CD4-positive, alpha-beta T cell treated with Interleukin-15 for 4 hours (primary cell): ENCODE measurements at places on chromosomes 5 and 9.

DNA sequence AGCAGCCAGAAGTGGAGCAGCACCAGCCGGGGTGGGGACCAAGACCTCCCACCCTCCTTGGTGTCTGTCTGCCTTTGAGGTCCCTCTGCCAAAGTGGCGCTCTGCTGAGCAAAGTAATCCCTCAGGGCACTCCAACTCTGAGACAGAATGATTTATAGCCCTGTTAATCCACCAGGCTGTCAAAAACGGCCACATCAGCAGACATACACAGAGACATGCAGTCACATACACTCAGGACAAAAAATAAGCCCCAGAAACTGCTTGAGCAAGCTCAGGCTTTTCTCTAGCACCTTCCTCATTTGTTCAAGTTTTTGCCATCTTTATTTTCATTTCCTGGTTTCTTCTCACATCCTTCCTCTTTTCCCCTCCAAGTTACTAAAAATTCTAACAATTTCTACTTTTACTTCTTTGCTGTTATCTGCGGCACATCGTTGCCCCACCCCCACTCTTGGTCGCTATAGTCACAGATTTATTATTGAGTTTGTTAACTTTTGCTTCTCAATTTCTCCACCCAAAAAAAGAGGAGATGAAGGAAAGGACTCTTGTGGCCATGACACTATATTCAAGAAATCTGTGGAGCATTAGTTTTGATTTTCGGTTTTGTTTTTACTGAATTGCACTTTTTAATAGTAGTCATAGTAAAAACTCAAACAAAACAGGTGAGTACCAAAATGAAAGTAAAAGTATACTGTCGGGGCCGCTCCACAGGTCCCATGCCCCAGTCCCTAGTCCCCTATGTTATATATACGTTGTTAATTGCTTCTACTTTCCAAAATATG, 17.4 kb upstream of the ADRB2 start:
- peak; percentile 50 for DNase-seq

- no peak for DNase-seq
Measured at GRCh38 chr5:9529041-9529480, 16.8 kb downstream of the SEMA5A start.

GRCh38 chr5:127367946-127368465, 77.4 kb downstream of the MEGF10 start:
- no peak for DNase-seq

- DNase-seq = no peak
Measured at GRCh38 chr5:174063082-174063756, 17.7 kb downstream of the NSG2 start.

DNA sequence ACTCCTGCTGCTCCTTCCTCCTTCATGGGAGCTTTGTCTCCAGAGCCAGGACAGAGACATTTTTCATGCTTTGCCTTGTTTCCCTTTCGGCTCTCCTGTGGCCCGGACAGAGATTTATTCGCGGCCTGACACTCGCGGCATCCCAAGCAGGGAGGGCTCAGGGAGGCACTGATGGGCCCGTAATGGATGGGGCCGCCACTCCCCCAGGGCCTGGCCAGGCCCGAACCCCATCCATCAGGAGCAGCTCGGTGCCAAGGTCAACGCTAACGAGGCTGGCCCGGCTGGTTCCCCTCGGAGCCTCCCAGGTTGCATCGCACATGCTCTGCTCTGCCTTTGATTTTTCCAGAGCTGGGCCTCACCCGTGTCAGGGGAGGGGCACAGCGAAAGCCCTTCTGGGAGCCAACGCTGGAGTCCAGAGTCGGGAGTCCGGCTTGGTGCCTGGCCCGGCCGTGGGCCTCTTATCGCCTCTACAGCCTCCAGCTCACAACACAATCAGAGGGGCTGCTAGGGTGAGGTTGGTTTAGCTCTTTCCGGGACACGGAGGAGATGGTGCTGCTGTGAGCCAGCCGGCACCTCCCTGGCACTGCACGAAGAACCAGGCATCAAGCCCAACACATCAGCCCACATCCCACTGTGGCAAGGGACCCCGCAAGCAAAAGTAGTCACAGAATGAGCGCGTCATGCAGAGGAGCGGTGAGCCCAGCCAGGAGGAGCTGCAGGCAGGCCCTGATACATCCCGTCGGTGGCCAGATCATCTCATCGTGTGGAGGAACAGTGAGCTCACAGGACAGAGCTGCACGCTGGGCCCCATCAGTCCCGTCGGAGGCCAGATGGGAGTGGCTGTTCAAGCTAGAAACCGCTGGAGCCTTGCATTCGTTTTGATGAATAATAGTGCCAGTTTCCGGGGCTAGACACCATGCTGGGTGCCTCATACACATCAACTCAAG, 72.2 kb upstream of the BARHL1 start:
- DNase-seq = no peak

DNA sequence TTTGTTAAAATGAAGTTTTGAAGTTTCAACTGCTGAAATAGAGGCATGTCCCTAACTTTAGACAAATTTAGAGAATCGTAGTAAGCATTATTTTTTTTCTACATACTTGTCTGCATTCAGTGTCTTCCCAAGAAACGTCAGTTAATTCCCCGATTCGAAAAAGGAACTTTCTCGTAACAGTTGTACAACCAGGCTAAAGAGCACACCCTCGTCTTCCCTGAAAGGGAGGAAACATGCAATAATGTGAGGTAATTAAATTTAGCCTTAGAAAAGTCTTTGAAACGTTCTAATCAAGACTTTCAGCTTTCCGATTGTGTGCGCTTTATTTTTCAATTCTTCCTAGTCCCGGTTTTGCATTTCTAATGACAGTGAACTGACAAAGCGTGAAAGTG, 374 bp upstream of the SLC1A3 start:
- DNase-seq = no peak

DNA sequence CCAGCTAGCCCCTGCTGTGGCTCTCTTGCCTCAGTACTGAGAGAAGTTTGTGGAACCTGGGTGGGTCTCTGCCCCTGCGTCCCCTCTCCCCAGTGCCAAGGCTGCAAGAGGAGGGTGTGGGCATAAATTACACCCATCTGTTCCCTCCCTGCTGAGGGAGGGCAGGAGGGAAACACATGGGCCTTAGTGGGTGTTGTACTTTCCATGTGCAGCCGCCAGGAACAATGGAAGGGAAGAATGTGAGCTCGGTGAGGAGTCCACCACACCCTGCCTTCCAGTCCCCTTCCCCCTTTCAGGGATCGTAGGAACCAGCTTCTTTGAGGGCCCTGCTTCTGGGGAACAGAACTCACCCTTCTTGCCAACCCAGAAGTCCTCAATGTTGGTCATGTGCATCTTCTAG, 138.2 kb upstream of the KLF4 start:
- DNase-seq = no peak

GRCh38 chr5:92283521-92283920, 900.4 kb upstream of the ARRDC3 start:
- no peak for DNase-seq

DNA sequence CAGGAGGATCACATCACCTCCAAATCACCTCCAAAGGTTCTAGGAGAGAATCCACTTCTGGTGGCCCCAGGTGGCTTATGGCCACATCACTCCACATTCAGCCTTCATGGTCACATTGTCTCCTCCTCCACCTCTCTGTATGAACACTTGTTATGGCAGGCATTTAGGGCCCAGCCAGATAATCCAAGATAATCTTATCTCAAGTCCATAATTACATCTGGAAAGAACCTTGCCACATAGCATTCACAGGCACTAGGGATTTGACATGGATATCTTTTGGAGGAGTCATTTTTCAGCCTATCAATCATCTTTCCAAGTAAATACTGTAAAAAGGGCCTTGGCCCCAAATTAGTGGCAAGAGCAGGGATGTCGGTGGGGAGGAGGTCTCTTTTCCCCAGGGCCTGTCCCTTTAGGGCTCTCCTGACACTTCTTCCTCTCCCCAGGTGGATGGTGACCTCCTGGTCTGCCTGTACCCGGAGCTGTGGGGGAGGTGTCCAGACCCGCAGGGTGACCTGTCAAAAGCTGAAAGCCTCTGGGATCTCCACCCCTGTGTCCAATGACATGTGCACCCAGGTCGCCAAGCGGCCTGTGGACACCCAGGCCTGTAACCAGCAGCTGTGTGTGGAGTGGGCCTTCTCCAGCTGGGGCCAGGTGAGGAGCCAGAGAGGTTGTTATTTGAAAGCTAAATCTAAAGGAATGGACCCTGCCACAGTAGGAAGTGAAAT, 140.9 kb downstream of the SAXO1 start:
- no peak for DNase-seq

DNA sequence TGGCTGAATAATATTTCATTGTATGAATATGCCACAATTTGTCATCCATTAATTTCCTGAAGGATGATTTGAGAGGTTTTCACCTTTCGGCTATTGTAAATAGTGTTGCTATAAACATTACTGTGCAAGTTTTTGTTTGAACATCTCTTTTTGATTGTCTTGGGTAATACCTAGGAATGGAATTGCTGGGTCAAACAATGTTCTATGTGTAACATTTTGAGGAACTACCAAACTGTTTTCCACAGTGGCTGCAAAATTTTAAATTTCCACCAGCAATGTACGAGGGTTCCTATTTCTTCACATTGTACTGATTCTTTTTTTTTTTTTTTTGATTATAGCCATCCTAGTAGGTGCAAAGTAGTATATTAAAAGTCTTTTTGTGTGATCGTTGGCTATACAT, 63.8 kb upstream of the ANKH start:
- no peak for DNase-seq

GRCh38 chr9:89388084-89388867, 70.0 kb downstream of the SECISBP2 start:
- no peak for DNase-seq

GRCh38 chr5:67393211-67393610, 196.6 kb upstream of the CD180 start:
- DNase-seq = no peak

DNA sequence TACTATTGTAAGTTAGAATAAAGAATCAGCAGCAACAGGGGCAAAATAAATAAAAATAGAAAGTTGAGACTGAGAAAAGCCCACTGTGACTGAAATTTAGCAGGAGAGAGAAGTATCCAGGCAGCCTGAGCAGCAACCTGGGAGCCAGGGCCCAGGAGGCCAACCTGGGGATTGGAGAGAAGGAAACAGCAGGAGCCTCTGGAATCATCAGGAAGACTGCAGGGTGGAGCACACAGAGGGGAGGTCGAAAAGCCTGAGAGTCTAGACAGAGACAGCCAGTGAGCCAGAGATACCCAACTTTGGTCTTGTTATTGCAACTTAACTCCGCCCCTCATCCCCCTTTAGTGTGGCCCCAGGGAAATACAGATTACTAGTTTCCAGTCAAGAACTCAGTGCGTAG, 98.6 kb downstream of the SLC1A3 start:
- no peak for DNase-seq

DNA sequence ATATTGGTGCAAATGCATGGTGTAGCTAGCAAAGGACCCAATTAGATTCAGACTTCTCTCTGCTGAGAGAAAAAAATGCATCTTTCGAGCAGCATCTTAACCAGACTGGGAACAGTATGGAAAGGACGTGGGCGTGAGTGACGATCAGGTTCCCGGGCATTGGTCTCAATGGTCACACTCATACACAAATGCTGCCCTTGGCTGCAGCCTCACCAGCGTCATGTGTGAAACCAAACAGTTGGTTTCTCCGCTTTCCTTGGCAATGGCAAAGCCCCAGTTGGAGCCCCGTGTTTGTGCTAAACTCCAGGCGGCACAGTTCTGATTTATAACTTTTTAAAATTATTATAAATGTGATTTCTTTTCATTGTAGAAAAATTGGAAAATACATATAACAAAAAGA, 237.8 kb downstream of the SEC61B start:
- DNase-seq = no peak

- no peak for DNase-seq
Measured at GRCh38 chr5:72951671-72952468, 4.0 kb upstream of the FCHO2 start.

- no peak for DNase-seq
Measured at GRCh38 chr9:126386088-126386487, 59.5 kb downstream of the MVB12B start.

DNA sequence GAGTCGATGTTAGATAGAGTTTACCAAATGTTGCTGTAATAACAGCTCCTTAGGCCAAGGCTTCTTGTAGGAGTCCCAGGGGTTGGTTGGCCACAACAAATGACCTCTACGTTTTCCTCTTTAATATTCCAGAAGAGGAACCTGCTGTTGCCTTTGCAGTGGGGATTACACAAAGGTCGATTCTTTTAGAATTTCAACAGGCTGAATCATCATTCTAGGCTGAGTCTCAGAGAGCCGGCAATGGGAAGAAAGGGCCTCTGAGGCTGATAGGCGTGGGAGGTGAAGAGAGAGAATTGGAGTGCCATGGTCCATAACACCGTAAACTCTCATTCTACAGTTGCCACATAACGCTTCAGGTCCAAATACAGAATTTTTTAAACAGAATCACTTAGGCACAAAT, 405.9 kb upstream of the DAP start:
- DNase-seq = no peak

DNA sequence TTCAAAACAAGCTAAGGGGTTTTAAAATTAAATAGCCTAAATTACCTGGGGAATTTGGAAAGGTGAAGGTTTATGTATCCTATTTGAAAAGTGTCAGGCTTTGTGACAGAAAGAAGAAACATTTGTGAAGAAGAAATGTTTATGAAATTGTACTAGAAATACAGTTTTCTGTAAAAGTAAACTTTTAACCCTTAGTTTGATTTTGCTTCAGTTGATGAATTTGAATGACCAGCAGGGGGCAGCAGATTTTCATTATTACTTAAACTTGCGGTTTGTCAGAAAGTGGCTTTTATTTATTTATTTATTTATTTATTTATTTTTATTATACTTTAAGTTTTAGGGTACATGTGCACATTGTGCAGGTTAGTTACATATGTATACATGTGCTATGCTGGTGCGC, 58.1 kb downstream of the NNT start:
- peak; percentile 16 for DNase-seq

DNA sequence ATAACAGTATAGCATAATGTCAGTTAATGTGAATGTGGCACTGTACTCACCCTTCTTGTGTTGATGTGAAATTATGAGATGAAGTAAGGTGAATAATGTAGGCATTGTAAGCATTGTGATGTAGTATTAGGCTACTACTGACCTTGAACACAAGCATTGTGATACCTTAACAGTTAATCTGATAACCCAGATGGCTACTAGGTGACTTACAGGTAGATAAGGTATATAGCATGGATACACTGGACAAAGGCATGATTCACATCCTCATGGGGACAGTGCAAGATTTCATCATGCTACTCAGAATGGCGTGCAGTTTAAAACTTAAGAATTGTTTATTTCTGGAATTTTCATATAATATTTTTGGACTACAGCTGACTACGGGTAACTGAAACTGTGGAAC, 134.8 kb downstream of the ZCCHC7 start:
- DNase-seq = no peak
